Stimulated activated CD4-positive, alpha-beta T cell treated with anti-CD3 and anti-CD28 coated beads, Interleukin-1b, Interleukin-23, amount 100 ng/mL, for 4 hours (primary cell): ENCODE measurements at places on chromosomes 6 and 20.

DNA sequence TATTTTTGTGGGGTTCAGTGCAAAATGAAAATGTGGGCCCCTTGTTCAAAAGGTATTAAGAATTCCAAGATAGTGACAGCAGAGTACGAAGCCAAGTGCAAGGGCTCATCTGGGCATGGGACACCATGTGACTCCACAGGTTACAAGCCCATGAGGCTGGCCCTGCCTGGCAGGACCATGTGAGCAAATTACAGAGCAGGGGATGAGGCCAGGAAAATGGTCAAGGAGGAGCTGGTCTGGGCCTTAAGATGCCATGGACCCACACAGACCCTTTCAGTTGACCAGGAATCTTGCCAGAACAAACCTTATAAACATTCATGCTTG, 86.9 kb downstream of the SNX5 start:
- DNase-seq = no peak

GRCh38 chr6:123841067-123841896, 37.6 kb downstream of the NKAIN2 start:
- DNase-seq = no peak

- DNase-seq = no peak
Measured at GRCh38 chr6:37816599-37817375, 2.7 kb upstream of the ZFAND3 start.

- no peak for DNase-seq
Measured at GRCh38 chr6:142886431-142887170, 58.4 kb downstream of the HIVEP2 start.

DNA sequence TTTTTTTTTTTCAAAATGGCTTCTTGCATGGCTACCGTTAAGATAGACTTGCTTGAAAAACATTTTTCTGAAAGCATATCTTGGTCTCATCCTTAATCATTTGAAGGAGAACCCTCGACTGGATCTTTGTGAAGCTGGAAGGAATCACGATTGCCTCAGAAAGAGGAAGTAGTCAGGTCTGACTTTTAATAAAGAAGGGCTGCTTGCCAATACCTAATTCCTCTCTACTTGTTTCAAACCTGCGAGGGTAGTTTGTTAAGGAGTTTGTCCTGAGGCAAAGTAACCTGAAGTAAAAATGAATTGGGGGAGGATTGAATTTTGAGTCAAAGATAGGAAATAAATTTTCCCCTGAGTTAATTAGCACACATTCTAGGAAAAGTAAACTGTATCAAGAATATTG, 288.1 kb upstream of the MAP3K7 start:
- DNase-seq = no peak

DNA sequence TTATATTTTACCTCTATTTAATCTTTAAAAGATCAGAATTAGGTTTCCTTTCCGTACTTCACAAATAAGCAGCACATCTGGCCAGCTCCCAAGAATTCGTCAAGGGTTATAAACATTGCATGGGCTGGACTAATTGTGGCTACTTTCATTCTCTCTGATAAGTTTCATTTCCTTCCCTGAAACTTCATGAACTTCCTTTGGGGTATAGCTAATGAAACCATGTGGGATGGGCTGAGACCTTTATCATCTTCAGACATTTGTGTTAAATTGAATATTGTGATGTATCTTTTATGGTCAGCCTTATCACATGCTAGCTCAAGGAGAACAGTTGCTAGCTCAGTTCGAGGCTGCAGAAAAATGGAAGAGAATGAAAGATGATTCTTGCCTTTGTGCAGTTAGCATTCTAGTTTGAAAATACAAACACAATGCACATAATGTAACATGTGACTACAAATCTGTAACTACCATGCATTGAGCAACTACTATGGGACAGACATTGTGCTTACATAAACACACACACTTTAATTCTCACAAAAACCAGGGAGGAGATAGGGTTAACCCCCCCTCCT, 1.7 kb upstream of the GMPR start:
- DNase-seq = no peak

DNA sequence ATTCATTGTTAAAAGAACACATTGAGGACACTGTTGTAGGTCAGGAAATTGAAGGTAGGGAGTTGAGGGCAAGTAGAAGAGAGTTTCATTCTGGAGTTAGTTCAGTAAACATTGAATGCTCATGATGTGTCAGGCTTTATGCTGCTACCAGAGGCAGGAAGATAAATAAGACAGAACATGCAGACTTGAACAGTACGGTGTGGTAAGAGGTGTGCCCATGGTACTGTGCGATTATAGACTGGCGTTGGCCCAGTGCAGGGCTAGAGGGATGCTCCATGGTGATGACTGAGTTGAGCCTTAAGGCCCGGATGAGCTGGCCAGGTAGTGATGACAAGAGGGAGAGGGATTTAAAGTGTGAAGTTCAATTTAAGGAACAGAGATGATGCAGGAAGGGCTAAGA, 50.8 kb downstream of the CARMIL1 start:
- no peak for DNase-seq

DNA sequence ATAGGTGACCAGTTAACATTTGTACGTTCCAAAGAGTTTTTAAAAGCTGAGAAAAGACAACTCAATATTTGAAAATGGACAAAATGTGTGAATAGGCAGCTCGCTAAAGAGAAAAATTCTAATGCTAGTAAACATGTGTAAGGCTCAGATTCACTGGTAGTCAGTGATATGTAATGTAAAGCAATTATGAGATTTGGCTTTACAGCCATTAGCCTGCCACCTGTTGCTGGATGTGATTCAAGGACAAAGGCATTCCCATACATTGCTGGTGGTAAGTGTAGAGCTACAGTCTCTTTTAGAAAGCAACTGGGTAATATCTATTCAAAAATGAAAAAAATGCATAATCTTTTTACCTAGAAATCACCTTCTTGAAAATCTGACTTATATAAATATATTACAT, 114.3 kb downstream of the COL19A1 start:
- no peak for DNase-seq

GRCh38 chr20:38393259-38393658, 41.9 kb downstream of the SNHG17 start:
- no peak for DNase-seq

DNA sequence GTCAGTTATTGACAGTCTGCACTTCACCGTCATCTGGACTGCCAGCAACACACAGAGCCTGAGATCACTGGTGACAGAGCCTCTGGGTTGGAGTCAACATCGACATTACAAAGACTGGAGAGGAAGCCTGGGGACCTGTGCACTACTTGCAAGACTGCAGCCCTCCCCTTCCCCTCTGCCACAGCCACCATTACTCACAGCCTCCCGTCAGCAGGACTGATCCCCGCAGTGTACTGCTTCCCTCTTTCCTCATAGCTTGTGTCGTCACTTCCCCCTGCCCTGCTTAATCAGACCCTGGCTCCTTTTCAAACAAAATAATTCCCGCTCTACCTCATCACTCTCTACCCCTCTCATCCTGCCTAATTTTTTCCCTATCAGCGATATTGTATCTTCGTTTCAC, 235.5 kb upstream of the KCNQ5 start:
- DNase-seq = no peak

DNA sequence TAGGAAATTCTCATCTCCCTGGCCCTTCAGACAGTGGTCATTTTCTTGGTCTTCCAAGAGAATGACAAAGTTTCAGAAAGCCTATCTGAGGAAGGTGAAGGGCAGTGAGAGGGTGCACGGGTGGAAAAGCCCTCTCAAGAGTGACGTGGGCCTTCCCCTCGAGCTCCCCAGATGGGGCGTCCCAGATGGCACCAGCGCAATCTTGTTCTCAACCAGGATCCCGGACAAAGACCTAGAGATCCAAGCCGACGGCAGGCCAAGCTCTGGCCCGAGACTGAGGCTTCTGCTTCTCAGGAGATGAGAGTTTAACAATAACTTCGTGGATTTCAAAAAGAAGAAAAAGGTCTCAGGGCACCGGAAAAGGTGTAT, 797 bp upstream of the ZNF133 start:
- DNase-seq = no peak

- no peak for DNase-seq
Measured at GRCh38 chr6:56526860-56527544, 115.7 kb downstream of the DST start.

DNA sequence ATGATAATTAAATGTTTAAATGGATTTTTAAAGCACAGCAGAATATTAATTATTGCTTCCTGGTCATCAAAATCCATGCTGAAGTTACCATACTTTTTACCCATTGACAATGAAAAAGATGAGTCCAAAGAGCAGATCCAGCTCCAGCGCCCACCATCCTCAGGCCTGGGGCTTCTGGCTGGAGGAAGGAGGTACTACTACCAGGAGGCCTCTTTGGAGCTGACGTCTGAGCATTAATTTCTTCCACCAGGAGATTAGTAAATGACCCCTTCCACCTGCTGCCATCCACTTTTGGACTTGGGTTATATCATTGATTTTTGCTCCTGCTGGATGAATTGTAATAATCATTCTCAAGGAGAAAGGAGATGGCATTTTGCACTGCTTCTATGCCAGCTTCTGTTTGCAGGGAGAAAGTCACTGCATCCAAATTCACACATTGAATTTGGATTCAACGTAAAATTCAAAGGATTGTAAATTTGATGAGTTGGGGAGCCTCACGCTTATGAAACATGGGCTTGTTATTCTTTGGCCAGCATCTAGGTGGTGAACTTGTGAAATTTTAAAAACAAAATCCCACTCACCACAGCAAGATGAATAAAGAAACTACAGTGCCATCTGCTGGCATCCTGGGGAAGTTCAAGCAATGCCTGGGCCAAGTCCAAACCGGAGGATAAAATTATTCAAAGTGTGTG, 121.8 kb downstream of the SASH1 start:
- peak; percentile 31 for DNase-seq

- no peak for DNase-seq
Measured at GRCh38 chr6:16649241-16649640, 112.0 kb downstream of the ATXN1 start.

- DNase-seq = no peak
Measured at GRCh38 chr6:11607383-11607782, 69.8 kb downstream of the TMEM170B start.

- DNase-seq = no peak
Measured at GRCh38 chr6:138013959-138014358, 93.3 kb downstream of the PERP start.

GRCh38 chr6:159831373-159831679, 31.2 kb downstream of the PNLDC1 start:
- no peak for DNase-seq

DNA sequence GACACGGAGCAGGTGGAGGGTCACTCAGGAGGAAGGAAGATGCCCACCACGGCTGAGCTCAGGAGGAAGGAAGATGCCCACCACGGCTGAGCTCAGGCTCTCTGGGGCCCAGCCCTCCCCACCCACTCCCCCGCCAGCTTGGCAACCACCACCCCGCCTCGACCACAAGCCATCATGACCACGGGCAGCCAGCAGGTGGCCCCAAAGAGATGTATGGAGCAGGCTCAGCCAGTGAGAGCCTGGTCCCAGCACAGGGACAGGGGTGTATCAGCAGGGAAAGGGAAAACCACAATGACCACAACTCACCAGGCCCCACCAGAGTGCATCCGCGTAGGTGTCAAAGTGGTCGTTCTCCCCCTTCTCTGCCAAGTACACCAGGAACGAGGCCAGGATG, 30.4 kb downstream of the KCNQ2 start:
- DNase-seq = peak; percentile 53

DNA sequence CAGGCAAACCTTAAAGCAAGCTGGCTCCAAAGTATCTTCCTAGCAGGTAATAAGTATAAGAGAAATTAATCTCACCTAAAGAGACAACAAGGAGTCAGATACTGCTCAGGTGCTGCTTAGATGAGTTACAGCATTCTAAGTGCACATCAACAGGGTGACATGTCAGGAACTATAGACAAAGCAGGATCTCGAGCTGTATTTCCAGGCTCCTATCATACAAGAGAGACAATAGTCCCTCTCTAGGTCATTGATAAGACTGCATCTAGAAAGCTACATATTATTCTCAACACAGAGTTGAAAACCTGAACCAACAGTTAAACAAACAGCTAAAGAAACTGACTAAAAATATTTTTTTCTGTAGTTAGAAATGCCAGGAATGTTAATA, 3.9 kb downstream of the PTPRK start:
- DNase-seq = no peak

DNA sequence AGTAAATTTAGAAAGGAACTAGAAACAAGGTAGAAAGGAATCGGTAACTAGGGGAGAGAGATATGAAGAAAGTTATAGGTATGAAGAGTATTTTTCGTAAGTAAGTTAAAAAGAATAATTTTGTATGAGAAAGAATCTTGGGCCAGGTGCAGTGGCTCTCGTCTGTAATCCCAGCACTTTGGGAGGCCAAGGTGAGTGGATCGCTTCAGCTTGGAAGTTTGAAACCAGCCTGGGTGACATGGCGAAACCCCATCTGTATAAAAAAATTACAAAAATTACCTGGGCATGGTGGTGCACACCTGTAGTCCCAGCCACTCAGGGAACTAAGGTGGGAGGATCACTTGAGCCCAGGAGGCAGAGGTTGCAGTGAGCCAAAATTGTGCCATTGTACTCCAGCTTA, 42.0 kb downstream of the TCP11 start:
- no peak for DNase-seq

DNA sequence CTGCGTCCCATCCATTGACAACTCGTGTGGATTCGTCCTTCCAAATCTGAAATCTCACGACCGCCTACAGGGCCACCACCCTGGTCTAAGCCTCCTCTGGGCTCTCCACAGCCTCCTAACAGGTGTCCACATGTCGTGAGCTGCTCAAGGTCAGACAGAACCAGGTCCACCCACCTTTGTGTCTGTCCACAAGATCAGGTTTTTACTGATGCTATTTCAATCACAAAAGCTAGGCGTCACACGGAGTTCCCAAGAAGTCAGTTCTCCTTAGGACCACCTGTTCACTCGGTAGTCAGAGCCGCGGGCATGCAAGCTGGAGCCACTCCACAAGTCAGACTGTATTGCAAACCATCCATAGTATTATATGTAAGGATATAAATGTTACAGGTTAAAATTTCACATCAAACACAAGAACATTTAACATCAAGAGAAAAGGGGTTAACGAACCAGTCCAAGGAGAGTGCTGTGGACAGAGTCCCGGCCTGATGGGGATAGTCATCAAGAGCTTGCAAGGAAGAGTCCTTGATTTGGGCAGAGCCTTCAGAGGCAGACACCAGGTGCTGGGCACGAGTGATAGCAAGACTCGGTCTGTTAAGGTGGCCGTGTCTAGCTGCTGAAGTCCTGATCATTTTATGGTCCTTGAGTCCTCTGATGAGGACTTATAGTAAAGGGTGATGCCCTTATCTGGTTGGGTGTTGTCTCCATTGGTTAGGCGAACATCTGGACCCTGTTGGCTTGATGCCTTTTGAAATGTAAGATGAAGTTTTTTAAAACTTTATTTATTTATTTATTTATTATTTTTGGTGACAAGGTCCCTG, 731 bp upstream of the DNPH1 start:
- no peak for DNase-seq

- DNase-seq = no peak
Measured at GRCh38 chr6:15351631-15352030, 105.8 kb downstream of the JARID2 start.

GRCh38 chr20:12941025-12941424, 67.7 kb upstream of the SPTLC3 start:
- no peak for DNase-seq
